ENCODE measurements at places on chromosomes 4 and X. TPM values are rescaled to one million over a fixed set of nuclear protein-coding genes. Genes with fewer than 3 reads are reported as not detected.

The DDIT4L gene
- not detected for total RNA-seq

GRCh38 chr4:26185436-26185835, 135.4 kb upstream of the RBPJ start:
- no peak for DNase-seq

- DNase-seq = no peak
Observed at GRCh38 chrX:16643176-16643575, 6.8 kb upstream of the S100G start.

GRCh38 chr4:175273995-175274753, 356.0 kb downstream of the ADAM29 start:
- DNase-seq = no peak

The HHIP gene
- total RNA-seq = 4.2 TPM

DNA sequence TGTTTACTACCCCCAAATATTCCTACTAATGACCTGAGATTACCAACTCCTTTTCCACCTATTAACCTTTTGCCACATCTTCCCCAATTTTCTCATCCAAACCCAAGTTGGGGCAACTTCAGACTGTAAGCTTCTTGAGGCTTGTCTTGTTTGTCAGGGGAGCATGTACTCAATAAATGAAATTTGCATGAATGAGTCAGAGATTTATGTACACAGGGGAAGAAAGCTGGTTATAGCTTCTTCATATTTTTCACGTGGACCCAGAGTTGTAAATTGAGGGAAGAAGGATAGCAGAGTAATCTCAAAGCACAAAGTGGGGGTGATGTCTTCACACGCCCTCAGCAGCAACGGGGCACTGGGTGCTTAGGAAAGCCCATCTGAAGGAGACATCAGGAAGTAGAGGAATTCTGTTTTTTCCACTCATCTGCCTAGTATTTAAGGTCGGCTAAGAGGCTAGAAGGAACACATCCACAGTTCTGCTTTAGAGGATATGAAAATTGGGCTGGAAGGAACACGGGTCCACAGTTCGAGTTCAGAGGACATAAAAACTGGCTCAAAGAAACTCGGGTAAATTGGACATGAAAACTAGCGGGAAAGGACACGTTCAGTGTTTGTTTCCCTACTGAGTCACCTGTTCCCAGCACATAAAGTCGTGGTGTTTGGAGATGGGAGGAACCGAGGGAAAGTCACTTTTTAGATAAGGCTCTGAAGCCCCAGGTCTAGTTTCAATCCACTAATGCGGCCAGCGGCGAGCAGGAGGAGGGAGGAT, 696 bp upstream of the CA5B start:
- no peak for DNase-seq

DNA sequence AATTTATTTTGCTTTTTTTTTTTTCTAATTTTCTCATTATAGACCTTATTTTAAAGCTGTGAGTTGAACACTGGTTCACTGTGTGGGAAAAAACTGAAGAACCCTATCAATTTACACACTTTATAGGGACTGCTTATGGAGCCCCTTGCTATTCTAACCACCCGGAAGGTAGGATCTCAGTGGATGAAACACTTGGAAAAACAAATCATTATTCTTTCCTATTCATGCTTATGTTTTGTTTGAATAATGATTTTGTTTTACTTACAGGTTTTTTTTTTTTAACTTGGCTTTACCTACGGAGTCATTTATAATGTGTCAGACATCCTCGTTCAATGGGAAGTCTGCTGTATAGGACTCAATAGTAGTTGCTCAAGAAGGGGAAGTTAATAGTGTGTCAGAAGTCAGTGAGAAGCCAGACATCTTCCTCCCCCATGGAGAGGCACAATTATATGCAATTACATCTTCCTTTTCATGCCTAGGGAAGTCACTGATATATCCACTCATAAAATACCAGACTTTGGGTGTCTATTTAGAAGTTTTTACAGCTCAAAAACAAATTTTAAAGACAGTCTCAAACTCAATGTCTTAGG, 113.2 kb downstream of the ARSF start:
- no peak for DNase-seq

- DNase-seq = no peak
Observed at GRCh38 chr4:187090401-187090800, 366.7 kb upstream of the FAT1 start.

DNA sequence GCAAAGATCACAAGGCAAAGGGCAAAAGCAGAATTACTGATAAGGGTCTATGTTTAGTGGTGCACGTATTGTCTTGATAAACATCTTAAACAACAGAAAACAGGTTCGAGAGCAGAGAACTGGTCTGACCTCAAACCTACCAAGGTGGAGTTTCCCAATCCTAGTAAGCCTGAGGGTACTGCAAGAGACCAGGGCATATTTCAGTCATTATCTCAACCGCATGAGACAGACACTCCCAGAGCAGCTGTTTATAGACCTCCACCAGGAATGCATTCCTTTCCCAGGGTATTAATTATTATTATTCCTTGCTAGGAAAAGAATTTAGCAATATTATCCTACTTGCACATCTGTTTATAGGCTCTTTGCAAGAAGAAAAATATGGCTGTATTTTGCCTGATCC, 51.5 kb downstream of the NPNT start:
- DNase-seq = no peak

Data from colonic mucosa (tissue), 4 donors.